Activated CD8-positive, alpha-beta T cell treated with anti-CD3 and anti-CD28 coated beads, Interleukin-2, amount 10 ng/mL, durations not matched to agents 7 days and 5 days (primary cell): ENCODE measurements at places on chromosomes 5 and 9.

DNA sequence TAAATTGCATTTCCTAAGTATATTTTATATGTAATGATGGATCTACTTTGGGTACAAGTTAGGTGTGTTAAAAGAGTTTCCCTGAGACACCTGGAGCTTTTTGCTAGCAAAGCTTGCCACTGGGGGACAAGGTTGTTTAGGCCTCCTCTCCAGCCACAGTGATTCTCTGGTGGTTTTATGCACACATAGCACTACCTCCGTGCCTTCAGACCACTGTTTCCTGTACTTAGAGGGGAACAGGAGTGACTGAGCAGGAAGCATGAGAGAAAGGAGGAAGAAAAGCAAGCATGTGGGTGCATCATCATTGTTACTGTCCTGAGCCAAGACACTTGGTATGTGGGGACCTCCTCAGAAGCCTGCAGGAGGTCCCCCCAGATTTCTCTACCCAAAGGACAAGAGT, 272.1 kb downstream of the RASEF start:
- H3K4me1 ChIP-seq, result peaks cover 8% of the 10 kb centered on the region
- no peaks in the 10 kb centered on the region for H3K27me3 ChIP-seq
- no peak overlapping the region for H3K27ac ChIP-seq

DNA sequence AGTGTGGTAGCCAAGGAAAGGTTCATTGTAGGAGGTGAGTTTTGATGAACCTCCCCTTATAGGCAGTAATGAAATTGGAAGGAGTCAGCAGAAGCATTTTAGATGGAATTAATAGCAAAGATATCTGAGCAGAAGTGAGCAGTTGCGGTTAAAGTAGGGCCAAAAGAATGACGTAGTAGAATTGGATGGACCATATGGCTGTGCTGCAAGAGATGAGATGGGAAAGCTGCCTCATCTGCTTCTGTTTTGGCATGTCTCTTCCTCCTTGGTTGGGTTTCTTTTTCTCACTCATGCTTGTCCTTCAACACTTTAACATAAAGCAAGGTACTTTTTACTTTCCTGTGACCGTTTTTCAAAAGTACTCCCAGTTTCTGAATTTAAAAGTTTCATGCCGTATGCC, 55.8 kb downstream of the AQP7 start:
- no peak overlapping the region for H3K4me3 ChIP-seq
- DNase-seq, result no peak
- H3K27ac ChIP-seq, result peak overlapping the region; percentile 17
- no peaks in the 10 kb centered on the region for H3K27me3 ChIP-seq

DNA sequence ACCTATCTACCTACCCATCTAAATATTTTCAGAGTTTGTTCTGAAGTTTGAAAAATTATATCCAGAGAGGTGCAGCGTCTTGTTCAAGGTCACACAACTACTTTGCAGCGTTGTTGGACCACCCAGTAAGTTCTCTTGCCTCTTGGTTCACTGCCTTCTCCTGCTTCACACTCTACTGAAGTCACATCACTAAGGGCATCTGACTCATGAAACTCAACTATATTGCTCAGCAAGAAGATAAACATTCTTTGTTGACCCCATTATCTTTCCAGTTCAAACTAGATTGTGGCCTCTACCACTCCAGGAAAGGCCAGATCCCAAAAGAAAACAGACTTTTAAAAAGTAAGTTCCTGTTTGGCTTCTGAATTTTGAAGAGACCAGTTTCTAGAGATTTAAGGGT, 326.9 kb downstream of the SLIT3 start:
- no peaks in the 10 kb centered on the region for H3K36me3 ChIP-seq
- H3K4me1 ChIP-seq, result no peaks in the 10 kb centered on the region
- DNase-seq, result no peak
- H3K27ac ChIP-seq, result no peak overlapping the region
- H3K27me3 ChIP-seq, result peaks cover 14% of the 10 kb centered on the region

DNA sequence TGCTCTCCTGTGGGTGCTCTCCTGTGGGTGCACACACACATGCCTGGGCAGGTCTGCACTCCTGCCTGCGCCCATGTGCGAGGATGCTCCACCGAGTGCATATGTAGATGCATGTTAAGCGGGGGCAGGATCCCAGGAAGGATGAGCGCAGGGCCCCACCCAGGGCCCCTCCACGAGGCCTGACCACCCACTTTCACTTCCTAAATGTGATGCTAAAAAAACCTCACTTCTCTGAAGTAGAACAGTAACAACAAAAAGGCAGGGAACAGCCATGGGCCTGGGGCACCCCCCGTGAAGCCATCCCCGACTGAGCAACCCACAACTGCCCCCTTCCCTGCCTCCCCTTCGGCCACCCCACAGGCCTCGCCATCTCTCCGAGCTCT, 48.2 kb upstream of the SARDH start:
- H3K36me3 ChIP-seq, result no peaks in the 10 kb centered on the region
- H3K27me3 ChIP-seq, result no peaks in the 10 kb centered on the region
- peaks cover 20% of the 10 kb centered on the region for H3K4me1 ChIP-seq
- H3K4me3 ChIP-seq, result no peak overlapping the region
- DNase-seq, result no peak

DNA sequence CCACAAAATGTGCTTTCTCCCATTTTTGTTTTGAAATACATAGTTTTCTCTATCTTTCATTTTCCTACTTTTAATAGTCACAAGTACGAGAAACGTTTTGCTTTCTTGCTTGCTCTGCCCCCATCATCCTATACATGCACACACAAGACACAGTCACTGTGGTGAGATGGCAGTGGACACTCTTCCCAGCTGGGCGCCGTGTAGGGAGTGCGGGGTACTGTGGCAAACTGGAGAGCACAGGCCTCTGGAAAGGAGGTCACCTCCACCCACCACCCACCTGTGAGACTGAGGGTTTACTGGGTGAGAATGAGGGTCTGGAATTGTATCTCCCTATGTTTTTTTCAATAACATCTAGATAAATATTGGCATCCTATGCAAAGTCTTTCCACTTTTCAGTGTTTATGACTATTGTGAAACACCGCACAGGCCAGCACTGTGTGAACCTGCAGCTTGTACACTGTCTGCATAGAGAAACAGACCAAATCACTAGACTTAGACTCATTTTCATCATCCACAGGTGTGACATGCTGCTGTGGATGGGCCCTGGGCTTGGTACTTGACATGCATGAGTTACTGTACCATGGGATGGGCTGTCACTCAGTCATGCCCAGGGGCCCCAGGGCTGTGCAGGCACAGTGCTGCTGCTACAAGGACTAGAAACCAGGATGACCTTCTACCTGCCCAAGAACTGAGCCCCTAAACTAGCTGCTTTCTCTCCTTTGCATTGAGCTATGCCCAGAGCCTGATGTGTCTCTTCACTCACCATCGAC, 118.1 kb upstream of the LMX1B start:
- DNase-seq, result no peak
- no peaks in the 10 kb centered on the region for H3K36me3 ChIP-seq
- peaks cover 21% of the 10 kb centered on the region for H3K4me1 ChIP-seq
- peaks cover 6% of the 10 kb centered on the region for H3K27me3 ChIP-seq
- no peak overlapping the region for H3K4me3 ChIP-seq
- no peak overlapping the region for H3K27ac ChIP-seq

GRCh38 chr5:74446725-74447241, 193.7 kb downstream of the ENC1 start:
- no peak overlapping the region for H3K4me3 ChIP-seq
- no peaks in the 10 kb centered on the region for H3K4me1 ChIP-seq
- DNase-seq, result no peak
- H3K27me3 ChIP-seq, result no peaks in the 10 kb centered on the region
- H3K27ac ChIP-seq, result no peak overlapping the region
- H3K36me3 ChIP-seq, result no peaks in the 10 kb centered on the region

GRCh38 chr5:119063579-119064379, 7.1 kb upstream of the DMXL1 start:
- no peak overlapping the region for H3K4me3 ChIP-seq
- no peak for DNase-seq
- peaks cover 11% of the 10 kb centered on the region for H3K4me1 ChIP-seq
- H3K27me3 ChIP-seq, result no peaks in the 10 kb centered on the region

DNA sequence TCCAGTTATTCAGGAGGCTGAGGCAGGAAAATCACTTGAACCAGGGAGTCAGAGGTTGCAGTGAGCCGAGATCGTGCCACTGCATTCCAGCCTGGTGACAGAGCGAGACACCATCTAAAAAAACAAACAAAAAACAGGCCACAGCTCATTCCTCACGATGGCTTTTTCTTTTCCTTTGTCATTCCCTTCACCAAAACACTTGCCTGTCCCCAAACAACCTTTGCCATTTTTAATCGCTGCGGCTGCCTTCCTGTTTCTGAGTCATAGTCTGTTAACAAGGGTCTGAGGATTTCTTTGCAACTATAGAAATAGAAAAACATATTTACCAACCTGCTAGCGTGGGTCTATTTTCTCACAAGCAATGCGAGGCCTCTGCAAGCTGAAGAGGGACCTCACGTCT, 123.0 kb upstream of the FSTL4 start:
- H3K4me1 ChIP-seq, result peaks cover 3% of the 10 kb centered on the region
- H3K36me3 ChIP-seq, result no peaks in the 10 kb centered on the region
- H3K4me3 ChIP-seq, result no peak overlapping the region

DNA sequence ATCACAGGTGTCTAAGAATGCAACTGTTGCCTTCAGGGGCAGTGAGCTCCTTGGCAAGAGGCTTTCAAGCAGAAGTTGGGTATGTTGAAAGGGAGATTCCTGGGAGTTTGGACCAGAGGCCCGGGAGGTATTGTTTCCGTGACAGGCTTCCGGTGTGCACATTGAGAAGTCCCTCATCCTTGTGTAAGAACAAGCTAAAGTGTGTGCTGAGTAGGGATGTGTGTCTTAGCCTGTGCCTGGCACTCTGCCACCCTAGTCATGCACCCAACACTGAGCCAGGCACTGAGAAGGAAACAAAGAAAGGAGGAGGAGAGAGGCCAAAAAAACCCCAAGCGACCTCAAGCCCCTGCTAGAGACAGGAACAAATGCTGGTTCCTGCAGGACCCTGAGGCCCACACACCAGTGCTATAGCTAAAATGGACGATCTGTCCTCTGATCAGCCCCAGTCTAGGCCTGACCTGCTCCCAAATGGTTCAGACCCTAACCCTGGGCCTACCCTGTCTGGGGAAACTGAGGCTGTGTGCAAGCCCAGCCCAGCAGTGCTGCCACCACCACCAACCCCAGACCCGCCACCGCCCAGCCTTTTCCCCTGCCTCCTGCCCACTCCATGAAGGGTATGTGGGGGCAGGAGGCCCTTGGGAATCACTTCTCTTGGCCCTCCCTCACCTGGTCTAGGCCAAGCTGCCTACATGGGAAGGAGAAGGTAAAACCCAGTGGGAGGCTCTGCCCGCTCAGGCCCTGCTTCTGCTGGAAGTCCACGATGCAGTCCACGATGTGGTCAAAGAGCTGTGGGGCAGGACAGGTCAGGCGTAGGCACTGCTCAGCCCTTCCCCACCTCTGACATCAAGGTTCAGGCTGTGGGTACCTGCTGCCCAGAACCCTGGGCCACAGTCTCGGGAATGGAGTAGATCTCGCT, 12.6 kb downstream of the HK3 start:
- H3K4me1 ChIP-seq, result peaks cover 8% of the 10 kb centered on the region
- H3K27me3 ChIP-seq, result peaks cover 5% of the 10 kb centered on the region
- no peak overlapping the region for H3K27ac ChIP-seq
- H3K4me3 ChIP-seq, result no peak overlapping the region
- DNase-seq, result no peak

GRCh38 chr5:119945691-119946090, 316.3 kb downstream of the FAM170A start:
- no peak for DNase-seq
- H3K27me3 ChIP-seq, result no peaks in the 10 kb centered on the region
- H3K4me1 ChIP-seq, result no peaks in the 10 kb centered on the region
- no peaks in the 10 kb centered on the region for H3K36me3 ChIP-seq

DNA sequence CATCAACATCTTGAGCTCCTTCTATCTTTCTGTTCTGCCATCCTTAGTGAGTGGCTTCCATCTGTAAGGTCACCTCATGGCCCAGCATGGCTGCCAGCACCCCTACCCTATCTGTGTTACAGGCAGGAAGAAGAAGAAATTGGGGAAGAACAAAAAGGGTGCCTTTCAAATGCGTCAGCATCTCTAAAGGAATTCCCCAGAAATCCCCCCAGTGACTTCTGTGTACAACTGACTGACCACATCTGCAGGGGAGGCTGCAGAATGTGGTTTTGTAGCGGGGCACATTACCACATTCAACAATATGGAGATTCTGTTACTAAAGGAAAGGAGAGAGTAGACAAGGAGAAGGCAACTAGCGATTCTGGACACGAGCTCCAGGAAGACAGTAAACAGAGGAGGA, 40.1 kb downstream of the ALG2 start:
- H3K4me1 ChIP-seq, result peaks cover 69% of the 10 kb centered on the region
- H3K4me3 ChIP-seq, result no peak overlapping the region
- H3K27ac ChIP-seq, result peak overlapping the region; percentile 66

DNA sequence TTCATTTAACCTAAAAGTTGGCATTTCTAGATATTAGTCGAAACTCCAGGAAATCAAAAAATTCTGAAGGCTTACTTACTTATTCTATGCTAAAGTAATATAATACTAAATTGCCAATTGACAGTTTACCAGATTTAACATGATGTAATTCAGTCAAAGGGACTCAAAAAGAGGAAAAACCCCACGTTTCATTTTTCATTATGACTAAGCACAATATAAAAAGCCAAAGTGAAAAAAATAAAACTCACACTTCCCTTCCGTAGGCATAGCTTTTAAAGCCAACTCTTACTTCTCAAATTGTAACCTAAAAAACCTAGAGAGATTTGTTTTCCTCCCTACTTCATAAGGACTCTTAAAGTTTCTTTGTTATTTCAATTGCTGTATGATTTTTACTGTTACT, 146.6 kb downstream of the RAPGEF6 start:
- peaks cover 57% of the 10 kb centered on the region for H3K36me3 ChIP-seq
- no peak for DNase-seq
- no peak overlapping the region for H3K4me3 ChIP-seq
- no peaks in the 10 kb centered on the region for H3K27me3 ChIP-seq
- H3K27ac ChIP-seq, result peak overlapping the region; percentile 43

DNA sequence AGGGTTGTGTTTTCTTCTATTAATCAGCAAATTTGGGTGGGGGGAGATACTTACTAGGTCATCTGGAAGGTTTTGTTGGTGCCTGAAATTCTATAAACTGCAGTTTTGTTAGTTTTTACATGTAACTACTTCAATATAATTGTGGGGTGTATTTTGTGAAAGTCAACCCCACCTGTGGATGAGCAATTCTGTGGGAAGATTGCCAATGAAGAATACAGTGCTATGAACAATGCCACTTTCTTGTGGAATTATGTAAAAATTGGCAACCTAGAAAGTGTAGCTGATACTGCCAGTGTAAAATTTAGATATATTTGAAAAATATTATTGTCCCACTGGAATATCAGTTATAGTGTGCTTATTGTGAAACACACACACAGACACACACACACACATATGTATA, 80.7 kb downstream of the VCAN start:
- no peak overlapping the region for H3K27ac ChIP-seq
- peaks cover 4% of the 10 kb centered on the region for H3K27me3 ChIP-seq
- H3K4me3 ChIP-seq, result no peak overlapping the region
- no peak for DNase-seq
- no peaks in the 10 kb centered on the region for H3K4me1 ChIP-seq

DNA sequence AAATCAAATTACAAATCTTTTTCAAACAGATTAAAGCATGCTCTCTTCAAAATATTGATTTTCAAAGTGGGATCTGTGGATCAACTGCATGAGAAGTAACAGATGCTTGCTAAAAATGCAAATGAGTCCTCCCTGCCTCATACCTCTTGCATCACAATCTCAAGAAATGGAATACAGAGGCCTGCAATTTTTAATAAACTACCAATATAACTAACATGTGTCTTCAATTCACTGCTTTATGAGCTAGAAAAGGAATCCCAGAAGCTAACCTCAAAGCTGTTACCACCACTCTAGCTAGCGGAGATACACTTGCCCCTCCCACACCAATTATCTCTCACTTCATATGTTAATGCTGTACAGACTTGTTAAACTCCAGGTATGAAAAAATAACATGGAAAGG, 9.6 kb downstream of the OR13C5 start:
- H3K27ac ChIP-seq, result no peak overlapping the region
- no peak for DNase-seq
- no peaks in the 10 kb centered on the region for H3K4me1 ChIP-seq
- H3K36me3 ChIP-seq, result no peaks in the 10 kb centered on the region
